ENCODE measurements at places on chromosomes 5 and 9. TPM values are rescaled to one million over a fixed set of nuclear protein-coding genes. Genes with fewer than 3 reads are reported as not detected.

The C7 gene
- not detected for total RNA-seq

The ENTREP1 gene
- total RNA-seq: not detected

The CCDC180 gene
- total RNA-seq: 3.2 TPM

DNA sequence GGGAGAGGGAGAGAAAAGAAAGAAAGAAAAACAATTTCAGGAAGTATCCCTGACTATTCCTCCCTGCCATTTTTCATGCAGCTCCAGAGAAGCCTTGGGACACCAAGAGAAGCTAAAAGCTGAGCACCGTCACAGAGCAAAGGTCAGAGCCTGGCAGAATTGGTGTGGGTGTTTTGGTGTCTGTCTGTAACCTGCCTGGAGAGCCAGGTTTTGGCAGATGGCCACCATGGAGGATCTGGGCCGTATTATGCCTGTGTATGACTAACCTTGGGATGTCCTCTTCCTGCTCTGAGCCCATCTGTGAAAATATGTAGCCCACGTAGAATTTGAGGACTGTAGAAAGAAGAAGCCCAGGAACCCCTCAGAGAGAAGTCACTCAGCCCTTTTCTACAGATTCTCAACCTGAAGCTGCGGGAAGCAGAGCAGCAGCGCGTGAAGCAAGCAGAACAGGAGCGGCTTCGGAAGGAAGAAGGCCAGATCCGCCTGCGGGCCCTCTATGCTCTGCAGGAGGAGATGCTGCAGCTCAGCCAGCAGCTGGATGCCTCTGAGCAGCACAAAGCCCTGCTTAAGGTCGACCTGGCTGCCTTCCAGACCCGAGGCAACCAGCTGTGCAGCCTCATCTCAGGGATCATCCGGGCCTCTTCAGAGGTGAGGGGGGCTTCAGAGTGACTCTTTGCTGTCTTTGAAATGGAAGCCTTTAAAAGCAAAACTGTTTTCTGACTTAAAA, 18.8 kb downstream of the GLE1 start:
- peaks cover 41% of the 10 kb centered on the region for H3K36me3 ChIP-seq
- H3K27me3 ChIP-seq: no peaks in the 10 kb centered on the region
- no peaks in the 10 kb centered on the region for H3K4me1 ChIP-seq
- no peak overlapping the region for H3K27ac ChIP-seq
- DNase-seq: no peak

DNA sequence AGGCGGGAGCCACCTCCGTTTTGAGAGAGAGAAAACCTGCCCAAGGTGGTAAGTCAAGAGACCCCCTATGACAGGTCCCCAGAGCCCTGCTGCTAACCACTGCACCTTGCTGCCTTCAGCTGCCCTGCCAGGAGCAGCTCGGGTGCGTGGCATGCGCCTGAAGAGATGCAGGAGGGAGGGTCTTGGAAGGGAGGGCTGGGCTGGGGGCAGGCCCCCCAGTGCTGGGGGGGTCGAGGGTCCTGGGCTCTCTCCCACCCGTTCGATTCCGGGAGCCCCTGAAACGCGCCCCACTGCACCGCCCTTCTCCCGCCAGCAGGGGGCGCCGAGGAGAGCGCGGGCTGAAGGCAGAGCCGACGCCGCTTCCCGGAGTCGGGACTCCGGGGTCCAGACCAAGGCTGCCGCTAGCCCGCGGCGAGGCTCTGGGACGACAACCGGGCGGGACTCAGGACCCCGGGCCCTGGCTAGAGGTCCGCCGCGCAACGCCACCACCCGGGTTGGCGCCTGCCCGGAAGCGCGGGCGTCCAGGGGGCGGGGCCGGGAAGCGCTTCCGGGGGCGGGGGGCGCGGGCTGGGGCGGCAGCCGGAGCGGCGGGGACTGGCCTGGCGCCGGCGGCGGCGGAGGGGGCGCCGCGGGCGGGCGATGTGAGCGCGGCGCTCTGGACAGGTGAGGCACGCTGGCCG, at the start of gene ZBTB34:
Gene ZBTB34, plus strand, starts transcription at position 563 of the 680 bp plus-strand sequence. CDS start 18,761 bp downstream, outside the sequence.
- peak within 1 kb of the TSS; percentile 76 for H3K4me3 ChIP-seq
- H3K27ac ChIP-seq: peak within 1 kb of the TSS; percentile 60
- peaks cover 25% of the 10 kb centered on the region for H3K4me1 ChIP-seq
- H3K36me3 ChIP-seq: no peaks in the 10 kb centered on the region

- H3K27ac ChIP-seq: peak overlapping the region; percentile 93
- DNase-seq: no peak
- no peaks in the 10 kb centered on the region for H3K27me3 ChIP-seq
- H3K4me1 ChIP-seq: peaks cover 51% of the 10 kb centered on the region
- H3K36me3 ChIP-seq: no peaks in the 10 kb centered on the region
- H3K4me3 ChIP-seq: peak overlapping the region; percentile 87
These were observed 8.5 kb upstream of the MGAT1 start for GRCh38 chr5:180810959-180811622.

GRCh38 chr5:143174714-143175398, 228.6 kb downstream of the NR3C1 start:
- H3K4me3 ChIP-seq: no peak overlapping the region
- H3K36me3 ChIP-seq: no peaks in the 10 kb centered on the region
- H3K4me1 ChIP-seq: no peaks in the 10 kb centered on the region
- no peak overlapping the region for H3K27ac ChIP-seq

- no peak for DNase-seq
- no peaks in the 10 kb centered on the region for H3K27me3 ChIP-seq
- H3K36me3 ChIP-seq: no peaks in the 10 kb centered on the region
- H3K4me1 ChIP-seq: no peaks in the 10 kb centered on the region
- no peak overlapping the region for H3K4me3 ChIP-seq
- no peak overlapping the region for H3K27ac ChIP-seq
These were observed 308.5 kb downstream of the MAN2A1 start for GRCh38 chr5:109998208-109998607.

- H3K27ac ChIP-seq: peak within 1 kb of the TSS; percentile 93
- peaks cover 61% of the 10 kb centered on the region for H3K4me1 ChIP-seq
- peak within 1 kb of the TSS; percentile 79 for H3K4me3 ChIP-seq
- H3K36me3 ChIP-seq: no peaks in the 10 kb centered on the region
These were observed at the start of gene ANXA1 for GRCh38 chr9:73151653-73152542. ANXA1 (plus strand) TSS chr9:73151865; CDS start chr9:73158536, 6,671 bp downstream.

DNA sequence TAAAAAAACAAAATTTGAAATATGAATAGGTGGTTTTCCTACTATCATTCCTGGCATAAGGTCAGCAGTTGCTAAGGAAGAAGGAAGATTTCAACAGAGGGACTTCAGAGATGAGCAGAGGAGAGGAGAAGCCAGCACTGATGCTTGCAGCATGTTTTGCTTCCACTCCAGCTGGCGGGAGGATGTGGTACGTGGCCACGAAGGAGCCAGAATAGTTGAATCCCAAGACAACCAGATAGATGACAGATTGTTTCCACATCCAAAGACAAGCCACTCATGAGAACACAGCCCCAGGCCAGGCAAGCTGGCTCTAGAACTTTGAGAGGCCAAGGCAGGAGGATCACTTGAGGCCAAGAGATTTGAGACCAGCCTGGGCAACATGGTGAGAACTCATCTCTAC, 15.1 kb downstream of the TIMD4 start:
- H3K27me3 ChIP-seq: no peaks in the 10 kb centered on the region
- DNase-seq: no peak
- H3K4me1 ChIP-seq: no peaks in the 10 kb centered on the region
- no peaks in the 10 kb centered on the region for H3K36me3 ChIP-seq
- H3K27ac ChIP-seq: no peak overlapping the region
- H3K4me3 ChIP-seq: no peak overlapping the region

GRCh38 chr5:115180165-115180709, 10.5 kb upstream of the TRIM36 start:
- peaks cover 64% of the 10 kb centered on the region for H3K27me3 ChIP-seq
- H3K4me3 ChIP-seq: peak overlapping the region; percentile 33
- no peak for DNase-seq

DNA sequence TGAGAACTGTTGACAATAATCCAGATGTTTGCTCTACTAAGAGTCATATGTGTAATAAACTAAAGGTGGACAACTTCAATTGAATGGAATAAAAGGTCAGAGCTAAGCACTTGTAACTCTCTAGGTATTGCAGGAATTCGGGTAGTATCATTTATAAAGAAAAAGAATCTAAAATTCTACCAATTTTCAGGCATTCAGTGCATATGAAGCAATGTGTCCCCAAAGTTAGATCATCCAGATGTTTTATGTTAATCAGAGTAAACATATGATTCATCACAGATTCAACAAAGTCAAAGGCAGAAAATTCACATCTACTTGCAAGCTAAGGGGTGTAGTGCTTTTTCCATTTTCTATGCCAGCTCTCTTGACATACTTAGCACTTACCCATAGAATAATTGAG, 477.1 kb downstream of the PDE4D start:
- no peak for DNase-seq
- H3K4me1 ChIP-seq: no peaks in the 10 kb centered on the region
- no peak overlapping the region for H3K4me3 ChIP-seq
- no peaks in the 10 kb centered on the region for H3K36me3 ChIP-seq

GRCh38 chr5:10602031-10602806, 38.3 kb downstream of the ANKRD33B start:
- H3K36me3 ChIP-seq: no peaks in the 10 kb centered on the region
- no peaks in the 10 kb centered on the region for H3K27me3 ChIP-seq
- H3K4me1 ChIP-seq: no peaks in the 10 kb centered on the region
- H3K27ac ChIP-seq: peak overlapping the region; percentile 61
- no peak for DNase-seq

Measured in CD8-positive, alpha-beta memory T cell (primary cell).